Activated T-helper 1 cell treated with anti-CD3 and anti-CD28 coated beads, Interleukin-12 subunit alpha, Interleukin-12 subunit beta, Interleukin-2, Interleukin-4 antibody, amounts not matched to agents 30 ng/mL and 10 ng/mL and 1 ng/mL, durations not matched to agents 14 hours and 24 hours and 36 hours (primary cell): ENCODE measurements at places on chromosomes 4 and X. TPM values are rescaled to one million over a fixed set of nuclear protein-coding genes. Genes with fewer than 3 reads are reported as not detected.

GRCh38 chr4:158163941-158164767, 8.7 kb downstream of the GASK1B start:
- DNase-seq: no peak

- DNase-seq: no peak
Observed at GRCh38 chr4:119615068-119615719, 13.4 kb downstream of the PDE5A start.

GRCh38 chr4:6616087-6616995, 24.1 kb upstream of the MRFAP1 start:
- DNase-seq: no peak

The RPL34 gene
- 1,258 and 1,304 TPM in 2 replicates for total RNA-seq

The CABS1 gene
- total RNA-seq: not detected in 2 replicates

The ZNF732 gene
- total RNA-seq: not detected in 2 replicates

GRCh38 chr4:58953575-58953974, 1843.4 kb upstream of the IGFBP7 start:
- DNase-seq: no peak

The SLC4A4 gene
- 0.08 and 0.15 TPM in 2 replicates for total RNA-seq

DNA sequence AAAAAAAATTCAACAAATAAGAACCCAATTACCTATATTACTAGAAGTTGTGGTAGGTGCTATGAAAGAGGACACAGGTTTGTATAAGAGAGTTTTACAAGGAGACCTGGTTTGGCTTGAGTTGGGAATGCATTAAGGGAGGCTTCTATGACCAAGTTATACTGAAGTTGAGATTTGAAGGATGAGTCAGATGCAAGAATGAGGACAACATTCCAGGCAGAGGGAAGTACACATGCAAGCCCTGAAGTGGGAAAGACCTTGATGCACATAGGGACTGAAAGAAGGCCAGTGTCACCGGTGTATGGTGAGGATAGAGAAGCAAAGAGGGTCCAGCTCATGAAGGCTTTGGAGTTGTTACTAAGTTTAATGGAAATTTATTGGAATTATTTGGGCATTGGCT, 52.2 kb downstream of the ANK2 start:
- DNase-seq: no peak

- no peak for DNase-seq
Observed at GRCh38 chr4:89645482-89645881, 191.5 kb downstream of the SNCA start.
